Activated naive CD4-positive, alpha-beta T cell (primary cell): ENCODE measurements at places on chromosomes 2 and 18.

DNA sequence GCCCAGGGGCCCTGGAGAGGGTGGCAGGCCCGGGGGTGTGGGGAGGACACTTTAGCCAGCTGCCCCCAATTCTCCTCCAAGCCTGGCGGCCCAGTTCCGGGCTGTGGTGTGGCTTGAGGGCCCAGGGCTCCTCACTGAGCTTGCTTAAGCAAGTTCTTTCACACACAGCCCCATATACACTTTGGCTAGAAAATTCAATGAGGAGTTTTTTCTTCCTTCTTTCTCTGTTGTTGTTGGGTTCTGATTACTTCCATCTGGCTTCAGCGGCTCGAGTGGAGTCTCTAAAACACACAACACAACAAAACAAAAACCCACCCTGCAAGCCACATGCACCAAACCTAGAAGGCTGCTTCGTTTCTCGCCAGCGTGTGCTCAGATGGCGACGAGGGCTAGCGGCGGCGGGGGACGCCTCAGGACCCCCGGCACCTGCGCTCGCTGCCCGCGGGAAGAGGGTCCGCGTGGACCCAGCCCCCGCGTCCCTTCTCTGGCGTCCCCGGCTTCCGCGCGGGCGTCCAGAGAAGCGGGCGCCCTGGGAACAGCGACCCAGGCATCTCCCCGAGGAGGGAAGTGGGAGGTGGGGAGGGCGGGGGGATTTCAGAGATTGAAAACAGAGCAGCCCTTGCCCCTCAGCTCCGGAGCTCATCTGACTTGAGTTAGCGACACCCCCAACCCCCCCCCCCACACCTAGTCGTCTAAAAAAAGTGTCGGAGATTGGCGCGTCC lies 577 bp upstream of the GLI2 start:
- no peak for DNase-seq

DNA sequence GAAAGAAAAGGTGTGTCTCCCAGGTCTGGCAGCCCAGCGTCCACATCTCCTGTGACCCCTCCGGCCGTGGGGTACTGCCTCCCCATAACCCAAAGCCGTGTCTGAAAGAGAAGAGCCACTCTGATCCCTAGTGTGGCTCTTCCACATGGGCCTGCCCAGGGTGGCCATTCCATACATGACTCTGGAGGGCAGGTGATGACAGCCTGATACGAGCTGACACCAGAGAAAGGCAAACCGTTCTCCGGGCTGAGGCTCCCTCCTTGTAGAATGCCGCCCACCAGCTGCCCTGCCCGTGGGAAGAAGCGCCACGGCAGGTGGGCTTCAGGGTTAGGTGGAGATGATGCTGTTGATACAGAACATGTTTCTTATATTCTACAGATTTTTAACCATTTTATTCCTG lies 451.6 kb upstream of the SALL3 start:
- DNase-seq: no peak

GRCh38 chr2:197297266-197297665 lies 13.3 kb downstream of the ANKRD44 start:
- DNase-seq: no peak

GRCh38 chr2:44529448-44529847 lies 167.7 kb downstream of the CAMKMT start:
- no peak for DNase-seq

- DNase-seq: no peak
These were observed 78.9 kb downstream of the NRXN1 start for GRCh38 chr2:50953021-50953420.

DNA sequence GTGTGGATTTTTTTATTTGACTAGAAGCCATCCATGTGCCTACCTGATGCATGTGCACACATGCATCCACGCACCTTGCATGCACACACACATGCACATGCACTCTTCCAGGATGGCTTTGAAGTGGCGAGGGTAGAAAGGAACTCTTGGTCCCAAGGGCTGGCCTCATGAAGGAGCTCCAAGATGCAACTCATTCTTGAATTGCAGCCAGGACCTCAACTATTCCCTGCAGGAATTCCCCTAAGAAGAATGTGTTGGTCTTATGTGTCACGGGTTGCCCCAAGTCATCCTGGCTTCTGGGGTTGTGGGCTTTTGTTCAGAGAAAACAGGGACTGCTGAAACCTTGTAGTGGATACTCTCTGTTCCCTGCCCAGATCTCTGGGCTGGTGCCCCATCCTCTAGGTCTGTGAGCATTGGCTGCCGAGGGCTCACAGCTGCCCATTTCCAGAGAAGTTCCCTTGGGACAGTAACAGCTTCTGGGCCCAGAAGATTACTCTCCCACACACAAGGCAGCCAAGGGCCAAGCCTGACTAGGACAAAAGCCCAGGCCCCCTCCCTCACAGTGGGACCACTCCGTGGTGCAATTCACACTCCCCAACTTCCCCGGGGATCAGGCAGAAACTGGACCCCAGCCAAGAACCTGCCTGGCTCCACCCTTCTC lies 137.6 kb downstream of the COPS8 start:
- DNase-seq: no peak

DNA sequence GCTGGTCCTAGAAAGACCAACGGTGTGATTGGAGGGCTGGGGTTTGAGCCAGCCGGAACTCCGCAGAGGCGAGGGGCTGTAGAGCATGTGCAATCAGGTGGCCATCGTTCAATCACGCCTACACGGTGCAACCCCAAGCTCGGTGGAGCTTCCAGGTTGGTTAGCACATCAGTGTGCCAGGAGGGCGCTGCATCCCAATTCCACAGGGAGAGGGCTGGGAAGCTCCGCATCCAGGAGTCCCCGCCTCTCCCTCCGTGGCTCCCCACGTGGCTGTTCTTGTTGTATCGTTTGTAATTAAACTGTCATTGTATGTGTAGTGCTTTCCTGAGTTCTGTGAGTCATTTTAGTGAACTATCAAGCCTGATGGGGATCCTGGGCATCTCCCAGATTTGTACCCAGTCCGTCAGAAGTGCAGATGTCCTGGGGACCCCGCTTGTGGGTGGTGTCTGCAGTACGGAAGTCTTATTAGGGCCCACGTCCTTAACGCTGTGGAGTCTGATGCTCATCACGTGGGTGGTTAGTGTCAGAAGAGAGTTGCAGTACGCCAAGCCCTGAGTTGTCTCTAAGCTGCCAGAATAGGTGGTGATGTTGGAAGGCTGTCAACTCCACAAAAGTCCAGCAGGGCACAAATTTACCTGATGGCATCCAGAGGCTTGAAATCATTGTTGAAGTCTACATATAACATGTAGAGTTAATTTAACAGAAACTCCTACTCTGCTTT lies 20.6 kb upstream of the AMMECR1L start:
- DNase-seq: no peak
